ENCODE measurements at places on chromosomes 1 and 21.
A peak's percentile ranks its signal among the peaks of the same experiment; 100 is the strongest.

DNA sequence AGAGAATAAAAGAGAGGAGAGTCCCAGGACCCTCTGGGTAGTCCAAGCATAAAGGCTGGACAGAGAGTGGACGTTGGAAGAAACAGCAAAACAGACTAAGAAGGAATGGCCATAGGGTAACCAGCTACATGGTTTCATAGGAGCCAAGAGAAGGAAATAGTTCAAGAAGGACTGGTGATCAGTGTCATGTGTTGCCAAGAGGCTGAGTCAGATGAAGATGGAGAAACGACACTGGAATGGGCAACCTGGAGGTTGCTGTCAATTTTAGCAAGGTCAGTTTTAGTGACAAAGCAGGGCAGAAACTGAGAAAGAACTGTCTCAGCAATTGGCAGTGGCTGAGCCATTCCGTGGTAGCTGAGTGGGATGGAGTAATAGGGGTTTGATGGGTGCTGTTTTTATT, 41.4 kb downstream of the HMGB4 start:
- H3K4me1 ChIP-seq, result no peaks in the 10 kb centered on the region
- H3K27ac ChIP-seq, result no peak overlapping the region
- no peak for DNase-seq
- H3K36me3 ChIP-seq, result no peaks in the 10 kb centered on the region
- H3K4me3 ChIP-seq, result no peak overlapping the region

DNA sequence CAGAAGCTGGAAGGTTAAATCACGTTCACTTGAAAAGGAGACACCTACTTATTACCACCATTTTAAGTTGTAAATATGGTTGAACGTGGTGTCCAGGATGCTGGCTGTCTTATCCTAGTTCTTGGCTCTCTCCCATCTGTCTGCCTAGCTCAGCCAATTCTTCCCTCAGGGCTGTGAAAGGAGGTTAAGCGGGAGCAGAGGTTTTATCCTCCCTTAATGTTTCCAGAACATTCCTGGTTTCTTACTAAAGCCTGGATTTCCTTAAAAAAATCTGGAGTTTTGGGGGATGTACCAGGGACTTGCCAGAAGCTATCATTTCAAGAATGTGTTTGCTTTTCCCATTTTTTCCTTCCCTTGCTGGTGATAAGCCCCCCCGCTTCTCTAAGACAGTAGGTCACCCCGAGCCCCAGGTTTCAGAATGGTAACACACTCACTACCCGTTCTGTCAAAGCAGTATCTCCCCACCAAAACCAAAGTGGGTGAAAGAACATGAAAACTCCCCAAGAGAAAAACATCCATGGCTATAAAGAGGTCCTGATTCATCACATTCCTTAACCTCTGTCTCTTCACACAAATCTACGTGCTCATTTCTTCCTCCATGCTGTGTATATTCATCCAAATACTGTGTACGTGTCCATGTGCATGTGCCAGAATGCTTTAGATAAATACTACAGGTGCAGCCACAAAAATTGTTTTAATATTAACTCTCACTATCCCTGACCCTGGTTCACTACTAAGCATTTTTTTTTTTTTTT, 114.7 kb downstream of the MAP3K21 start:
- no peak for DNase-seq
- H3K27ac ChIP-seq, result no peak overlapping the region
- no peaks in the 10 kb centered on the region for H3K27me3 ChIP-seq

- H3K36me3 ChIP-seq, result no peaks in the 10 kb centered on the region
- no peaks in the 10 kb centered on the region for H3K4me1 ChIP-seq
- no peak overlapping the region for H3K27ac ChIP-seq
- no peaks in the 10 kb centered on the region for H3K27me3 ChIP-seq
- no peak for DNase-seq
- no peak overlapping the region for H3K4me3 ChIP-seq
These were observed 49.8 kb upstream of the SCAF4 start for GRCh38 chr21:31781737-31782136.

GRCh38 chr1:91075233-91076135, 53.6 kb upstream of the ZNF644 start:
- peaks cover 2% of the 10 kb centered on the region for H3K4me1 ChIP-seq
- H3K27me3 ChIP-seq, result no peaks in the 10 kb centered on the region
- H3K36me3 ChIP-seq, result no peaks in the 10 kb centered on the region
- no peak for DNase-seq

DNA sequence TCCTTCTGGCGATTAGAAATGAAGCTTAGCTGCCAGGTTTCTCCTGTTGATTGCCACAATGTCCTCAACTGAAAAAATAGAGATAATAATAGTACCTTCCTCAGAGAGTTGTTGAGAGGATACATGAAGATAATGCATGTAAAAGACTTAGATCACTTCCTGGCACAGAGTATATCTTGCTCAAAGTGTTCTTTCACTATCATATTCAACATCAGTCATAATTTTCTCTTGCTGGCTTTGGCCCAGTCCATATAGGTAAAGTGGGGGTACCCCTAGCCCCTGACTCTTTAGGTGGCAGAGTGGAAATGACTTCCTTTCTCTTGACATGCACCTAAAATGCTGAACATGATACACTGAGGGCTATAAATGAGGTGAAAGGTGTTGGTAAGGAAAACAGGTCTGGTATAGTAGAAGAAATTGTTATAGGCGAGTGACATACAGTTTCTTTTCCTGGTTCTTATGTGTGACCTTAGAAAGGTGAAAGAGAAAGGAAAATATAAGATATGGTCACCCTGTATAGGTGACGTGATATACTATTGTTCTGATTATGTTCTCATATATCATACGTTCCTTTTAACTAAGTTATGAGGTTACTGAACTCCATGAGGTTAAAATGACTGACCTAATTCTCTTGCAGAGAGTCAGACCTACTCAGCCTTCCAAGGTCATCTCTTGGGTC, 209.9 kb upstream of the DEPDC1 start:
- no peak overlapping the region for H3K27ac ChIP-seq
- no peak overlapping the region for H3K4me3 ChIP-seq
- H3K4me1 ChIP-seq, result no peaks in the 10 kb centered on the region

DNA sequence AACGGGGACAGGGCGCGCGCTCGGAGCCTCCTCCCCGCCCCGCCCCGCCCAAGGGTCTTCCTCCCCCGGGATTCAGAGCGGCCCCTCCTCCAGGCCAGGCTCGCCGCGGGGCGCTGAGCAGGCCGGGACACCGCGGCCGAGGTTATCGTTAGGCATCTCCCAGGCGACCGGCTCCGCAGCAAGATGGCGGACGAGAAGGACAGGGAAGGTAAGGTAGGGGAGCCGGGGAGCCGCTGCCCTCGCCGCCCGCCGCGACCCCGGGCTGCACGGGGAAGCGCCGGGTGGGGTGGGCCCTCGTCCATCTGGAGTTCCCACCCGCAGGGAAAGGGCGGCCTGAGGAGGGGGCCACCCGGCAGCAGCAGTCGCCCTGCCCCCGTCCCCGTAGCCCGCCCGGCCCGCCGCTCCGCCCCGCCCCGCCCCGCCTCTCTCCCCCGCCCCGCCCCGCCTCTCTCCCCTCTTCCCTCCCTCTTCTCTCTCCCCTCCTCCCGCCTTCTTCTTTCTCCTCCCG, 105.9 kb upstream of the HNRNPU start:
- peaks cover 3% of the 10 kb centered on the region for H3K4me1 ChIP-seq
- H3K36me3 ChIP-seq, result no peaks in the 10 kb centered on the region
- H3K27ac ChIP-seq, result peak overlapping the region; percentile 97
- H3K27me3 ChIP-seq, result no peaks in the 10 kb centered on the region
- H3K4me3 ChIP-seq, result peak overlapping the region; percentile 88

DNA sequence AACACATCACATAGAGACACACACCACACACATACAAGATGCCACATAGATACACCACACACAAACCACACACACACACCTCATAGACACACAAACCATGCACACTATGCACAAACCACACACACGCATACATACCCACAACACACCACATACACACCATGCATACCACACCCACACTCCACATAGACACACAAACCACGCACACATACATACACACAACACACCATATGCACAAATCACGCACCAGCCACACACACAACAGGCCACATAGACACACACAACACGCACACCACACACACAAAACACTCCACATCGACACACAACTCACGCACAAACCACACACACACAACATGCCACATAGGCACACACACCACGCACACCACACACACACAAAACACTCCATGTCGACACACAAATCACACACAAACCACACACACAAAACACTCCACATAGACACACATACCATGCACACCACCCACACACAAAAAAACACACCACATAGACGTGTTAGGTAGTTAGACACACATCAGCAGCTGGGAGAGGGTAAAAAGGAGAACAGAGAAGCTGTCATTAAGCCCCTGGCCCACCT, 49.5 kb upstream of the SLC19A1 start:
- H3K27ac ChIP-seq, result no peak overlapping the region
- H3K27me3 ChIP-seq, result peaks cover 19% of the 10 kb centered on the region
- no peak for DNase-seq
- H3K36me3 ChIP-seq, result no peaks in the 10 kb centered on the region

DNA sequence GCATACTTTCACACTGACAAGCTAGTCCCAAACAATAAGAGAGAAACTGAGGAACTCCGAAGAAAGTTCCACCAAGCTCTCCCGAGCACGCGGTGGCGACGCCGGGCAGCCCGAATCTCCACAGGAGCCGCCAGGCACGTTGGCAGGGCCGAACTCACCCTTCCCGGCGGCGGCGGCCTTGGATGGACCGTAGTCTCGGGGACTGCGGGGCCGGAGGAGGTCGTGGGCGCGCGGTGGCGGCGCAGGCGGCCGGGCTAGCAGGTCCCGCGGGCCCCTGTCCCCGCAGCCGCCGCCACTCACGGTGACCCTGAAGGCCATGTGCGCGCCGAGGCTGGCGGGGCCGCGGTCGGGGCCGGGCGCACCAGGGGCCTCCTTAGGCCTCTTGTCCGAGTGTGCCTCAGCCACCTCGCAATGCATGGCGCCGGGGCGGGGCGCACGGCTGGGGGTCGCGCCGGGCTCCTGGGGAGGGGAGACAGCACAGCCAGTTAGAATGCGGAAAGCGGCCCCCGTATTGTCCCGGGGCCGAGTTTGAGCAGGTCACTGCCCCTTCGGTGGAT, 1.2 kb downstream of the GLIS1 start:
- DNase-seq, result peak; percentile 72
- H3K27ac ChIP-seq, result no peak overlapping the region
- H3K4me3 ChIP-seq, result peak overlapping the region; percentile 35
- peaks cover 9% of the 10 kb centered on the region for H3K4me1 ChIP-seq
- H3K36me3 ChIP-seq, result peaks cover 3% of the 10 kb centered on the region

- DNase-seq, result no peak
- no peaks in the 10 kb centered on the region for H3K36me3 ChIP-seq
- no peak overlapping the region for H3K27ac ChIP-seq
- H3K27me3 ChIP-seq, result no peaks in the 10 kb centered on the region
- H3K4me3 ChIP-seq, result no peak overlapping the region
- no peaks in the 10 kb centered on the region for H3K4me1 ChIP-seq
These were observed 371.8 kb downstream of the NPHP4 start for GRCh38 chr1:5620418-5620817.

GRCh38 chr1:192954705-192955265, 104.4 kb downstream of the UCHL5 start:
- no peak for DNase-seq
- no peak overlapping the region for H3K27ac ChIP-seq
- no peaks in the 10 kb centered on the region for H3K36me3 ChIP-seq

GRCh38 chr1:116321766-116322175, 51.3 kb upstream of the ATP1A1 start:
- H3K27ac ChIP-seq, result no peak overlapping the region
- DNase-seq, result no peak
- no peaks in the 10 kb centered on the region for H3K4me1 ChIP-seq
- H3K27me3 ChIP-seq, result no peaks in the 10 kb centered on the region

DNA sequence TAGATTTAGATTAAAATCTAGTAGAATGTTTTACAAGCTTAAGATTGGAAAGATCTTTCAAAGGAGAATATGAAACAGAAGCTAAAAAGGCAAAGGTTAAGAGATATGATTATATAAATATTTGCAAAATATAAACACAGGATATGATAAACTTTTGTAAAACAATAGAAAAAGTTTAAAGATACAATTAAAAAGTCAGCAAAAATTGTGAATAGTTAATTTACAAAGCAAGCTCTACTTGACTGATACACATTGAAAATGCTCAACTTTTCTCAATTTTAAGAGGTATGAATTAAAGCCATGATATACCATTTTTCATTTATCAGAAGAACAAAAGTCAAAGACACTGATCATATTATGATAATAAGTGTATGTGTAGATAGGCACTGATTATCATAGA, 21.0 kb downstream of the RAB3GAP2 start:
- peaks cover 7% of the 10 kb centered on the region for H3K36me3 ChIP-seq
- H3K4me3 ChIP-seq, result no peak overlapping the region
- H3K27ac ChIP-seq, result no peak overlapping the region
- DNase-seq, result no peak

- DNase-seq, result no peak
- H3K27me3 ChIP-seq, result no peaks in the 10 kb centered on the region
- H3K36me3 ChIP-seq, result no peaks in the 10 kb centered on the region
- no peak overlapping the region for H3K4me3 ChIP-seq
- H3K4me1 ChIP-seq, result no peaks in the 10 kb centered on the region
- no peak overlapping the region for H3K27ac ChIP-seq
These were observed 9.8 kb upstream of the AK5 start for GRCh38 chr1:77271852-77272580.
